ENCODE measurements at places on chromosomes 7 and 10.

DNA sequence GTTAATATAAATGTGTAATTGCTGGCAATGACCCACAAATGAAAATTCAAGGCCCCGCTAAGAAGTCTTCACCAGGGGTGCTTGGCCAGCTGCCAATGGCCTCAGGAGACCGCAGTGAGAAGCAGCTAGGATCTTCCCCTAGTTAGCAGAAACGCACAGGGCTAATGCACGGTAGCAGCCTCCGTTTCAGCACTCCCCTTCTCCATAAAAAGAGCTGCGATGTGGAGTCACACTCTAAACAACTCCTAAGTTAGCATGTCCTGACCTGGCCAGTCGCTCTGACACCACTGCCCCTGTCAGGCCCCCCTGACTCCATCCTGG is 139.0 kb downstream of the SEPTIN14 start:
- DNase-seq: no peak

GRCh38 chr10:36385693-36386092 is 739.7 kb upstream of the ANKRD30A start:
- no peak for DNase-seq

DNA sequence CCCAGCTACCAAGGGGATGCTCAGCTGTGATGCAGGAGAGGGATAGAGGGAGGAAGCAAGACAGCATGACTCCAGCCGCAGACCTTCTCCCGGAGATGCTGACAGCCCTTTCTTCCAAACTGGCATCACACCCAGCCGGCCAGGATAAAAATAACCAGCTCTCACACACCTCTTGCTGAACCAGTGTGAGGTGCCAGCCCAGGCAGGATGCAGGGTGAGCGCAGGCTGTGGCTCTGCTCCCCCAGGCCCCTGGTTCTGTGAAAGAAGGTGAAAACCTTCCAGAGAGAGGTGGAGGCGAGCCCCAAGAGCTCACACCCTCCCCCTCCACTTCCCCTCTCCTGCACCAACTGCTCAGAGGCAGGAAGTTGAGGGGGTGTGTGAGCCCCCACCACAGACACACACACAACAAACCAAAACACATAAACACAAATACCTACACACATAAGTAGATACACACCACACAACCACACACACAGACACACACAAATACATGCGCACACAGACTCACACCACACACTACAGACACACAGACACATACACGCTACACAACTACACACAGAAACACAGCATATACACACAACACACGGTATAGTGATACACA is 4.0 kb downstream of the GPR15LG start:
- DNase-seq: no peak

DNA sequence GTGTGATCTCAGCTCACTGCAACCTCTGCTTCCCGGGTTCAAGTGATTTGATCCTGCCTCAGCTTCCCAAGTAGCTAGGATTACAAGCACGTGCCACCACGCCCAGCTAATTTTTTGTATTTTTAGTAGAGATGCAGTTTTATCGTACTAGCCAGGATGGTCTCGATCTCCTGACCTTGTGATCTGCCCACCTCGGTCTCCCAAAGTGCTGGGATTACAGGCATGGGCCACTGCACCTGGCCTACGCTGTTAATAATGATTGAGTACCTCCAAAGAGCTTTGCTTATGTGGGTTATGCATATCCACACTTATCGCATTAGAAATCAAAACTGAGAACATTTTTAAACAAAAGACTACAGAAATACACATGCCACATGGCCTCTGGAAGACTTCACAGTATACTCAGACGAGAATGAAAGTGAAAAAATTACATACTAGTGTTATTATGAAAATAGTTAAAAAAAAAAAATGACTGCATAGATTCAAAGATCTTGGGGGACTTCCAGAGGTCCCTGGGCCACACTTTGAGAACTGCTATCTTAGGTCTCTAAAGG is 25.4 kb downstream of the RPP38 start:
- no peak for DNase-seq

DNA sequence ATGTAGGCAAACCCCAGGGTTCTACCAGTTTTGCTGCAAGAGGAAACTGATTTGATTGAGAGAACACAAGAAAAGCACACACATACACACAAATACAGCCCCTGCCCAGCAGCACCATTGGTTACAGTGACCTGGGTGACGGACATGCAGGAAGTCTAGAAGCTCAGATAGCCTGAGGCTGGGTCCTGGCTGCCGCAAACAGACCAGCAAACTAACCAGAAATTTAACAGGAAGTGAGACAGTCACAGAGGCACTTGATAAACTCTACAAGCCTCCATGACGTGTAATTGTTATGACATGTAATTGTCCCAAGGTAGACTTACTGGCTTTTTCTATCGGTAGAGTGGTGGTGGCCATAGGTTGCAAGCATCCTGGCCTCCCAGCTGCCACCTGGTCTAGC is 58.9 kb downstream of the PRKAR2B start:
- DNase-seq: no peak

DNA sequence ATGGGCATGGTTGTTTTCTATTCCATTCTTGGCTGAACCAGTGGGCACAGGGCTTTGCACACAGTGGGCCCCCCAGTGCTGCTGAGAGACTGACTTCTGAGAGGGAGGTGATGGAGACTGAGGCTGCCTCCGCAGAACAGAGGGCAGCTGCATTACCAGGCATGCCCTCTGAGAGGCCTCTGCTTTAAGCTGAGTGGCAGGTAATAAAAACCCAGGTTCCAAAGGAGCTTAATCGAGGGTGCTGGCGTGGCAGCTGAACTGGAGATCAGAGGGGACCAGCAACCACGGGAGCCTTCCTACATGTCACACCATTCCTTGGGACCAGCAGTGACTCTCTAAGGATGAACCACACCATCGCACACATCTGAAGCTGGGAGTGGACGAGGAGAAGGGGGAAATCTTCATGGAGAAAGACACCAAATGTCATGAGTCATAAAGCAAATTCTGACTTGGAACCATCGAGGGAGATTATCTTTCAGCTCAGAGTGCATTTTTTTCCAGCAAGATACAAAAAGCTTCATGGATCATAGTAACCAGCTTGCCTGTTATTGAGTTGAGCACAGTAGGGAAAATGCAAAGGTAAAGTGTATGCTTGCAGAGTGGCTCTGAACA is 24.6 kb downstream of the HIPK2 start:
- no peak for DNase-seq

DNA sequence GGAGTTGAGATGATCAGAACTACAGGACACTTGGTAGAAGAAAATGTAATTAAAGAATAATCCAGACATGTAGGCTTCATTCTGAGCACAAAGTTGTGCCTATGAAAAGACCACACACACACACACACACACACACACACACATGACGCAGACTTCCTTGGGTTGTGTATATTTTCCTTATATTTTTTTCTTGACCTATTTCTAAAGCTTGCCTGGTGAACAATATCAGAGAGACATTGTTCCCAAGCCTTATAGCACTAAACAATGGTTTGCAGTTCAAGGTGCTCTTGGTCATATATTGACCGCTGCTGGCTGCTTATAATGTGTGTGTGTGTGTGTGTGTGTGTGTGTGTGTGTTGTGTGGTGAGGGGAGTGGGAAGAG is 202.7 kb downstream of the PRPF18 start:
- DNase-seq: no peak

Data from AG08396 (cell line).